Colonic mucosa (tissue), 4 donors: ENCODE measurements at places on chromosomes 13 and 19.
A peak's percentile ranks its signal among the peaks of the same experiment; 100 is the strongest.

DNA sequence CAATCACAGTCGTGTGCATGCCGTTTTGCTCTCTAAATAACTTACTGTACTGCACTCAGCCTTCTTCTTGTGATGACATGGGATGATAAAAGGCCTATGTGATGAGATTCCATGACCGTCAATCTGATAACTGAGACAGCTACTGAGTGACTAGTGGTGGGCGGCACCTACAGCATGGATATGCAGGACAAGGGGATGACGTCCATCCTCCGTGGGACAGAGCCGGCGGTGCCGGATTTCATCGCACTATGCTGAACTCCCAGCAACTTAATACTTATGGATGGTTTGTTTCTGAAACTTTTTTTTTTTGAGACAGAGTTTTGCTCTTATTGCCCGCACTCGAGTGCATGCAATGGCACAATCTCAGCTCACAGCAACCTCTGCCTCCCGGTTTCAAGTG lies 146.8 kb upstream of the TSHZ3 start:
- DNase-seq: no peak

DNA sequence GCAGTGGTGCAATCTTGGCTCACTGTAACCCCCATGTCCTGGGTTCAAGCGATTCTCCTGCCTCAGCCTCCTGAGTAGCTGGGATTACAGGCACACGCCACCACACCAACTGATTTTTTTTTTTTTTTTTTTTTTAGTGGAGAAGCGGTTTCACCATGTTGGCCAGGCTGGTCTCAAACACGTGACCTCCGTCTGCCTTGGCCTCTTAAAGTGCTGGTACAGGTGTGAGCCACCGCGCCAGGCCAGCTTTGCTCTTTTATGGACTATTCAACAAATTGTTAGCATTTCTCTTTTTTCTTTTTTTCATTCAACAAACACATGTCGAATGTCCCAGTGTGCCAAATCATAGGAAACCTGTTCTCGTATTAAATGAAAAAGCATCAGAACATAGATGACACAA lies 99.6 kb downstream of the INSR start:
- DNase-seq: no peak

- DNase-seq: no peak
Observed at GRCh38 chr13:55577082-55577846, 1563.5 kb upstream of the PRR20A start.

- no peak for DNase-seq
Observed at GRCh38 chr13:42977219-42977659, 14.8 kb downstream of the EPSTI1 start.

- peak; percentile 8 for DNase-seq
Observed at GRCh38 chr13:21050288-21051197, 10.8 kb downstream of the LATS2 start.

GRCh38 chr13:51841732-51842131 lies 3.2 kb downstream of the TMEM272 start:
- no peak for DNase-seq

- DNase-seq: peak; percentile 24
Observed at GRCh38 chr13:28805193-28805819, 14.8 kb upstream of the MTUS2 start.

DNA sequence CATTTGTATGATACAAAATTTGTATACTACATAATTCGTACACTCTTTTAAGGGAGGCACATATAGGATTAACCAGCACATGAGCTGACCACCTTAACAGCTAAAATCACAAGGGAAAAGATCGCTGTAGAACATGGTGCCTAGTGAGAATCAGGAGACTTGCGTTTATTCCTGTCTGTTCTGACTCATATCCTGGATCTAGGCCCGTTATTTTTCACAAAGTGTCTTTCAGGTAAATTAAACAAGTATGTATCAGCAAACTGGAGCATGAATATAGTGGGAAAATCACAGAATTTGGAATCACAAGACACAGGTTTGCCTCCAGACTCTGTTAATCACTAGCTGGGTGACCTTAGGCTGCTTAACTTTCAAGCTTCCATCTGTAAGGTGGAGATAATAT lies 47.5 kb upstream of the ESD start:
- no peak for DNase-seq
